ENCODE measurements at places on chromosomes 12 and 14.

GRCh38 chr12:80936353-80936641 lies 1.4 kb downstream of the LIN7A start:
- no peak for DNase-seq

DNA sequence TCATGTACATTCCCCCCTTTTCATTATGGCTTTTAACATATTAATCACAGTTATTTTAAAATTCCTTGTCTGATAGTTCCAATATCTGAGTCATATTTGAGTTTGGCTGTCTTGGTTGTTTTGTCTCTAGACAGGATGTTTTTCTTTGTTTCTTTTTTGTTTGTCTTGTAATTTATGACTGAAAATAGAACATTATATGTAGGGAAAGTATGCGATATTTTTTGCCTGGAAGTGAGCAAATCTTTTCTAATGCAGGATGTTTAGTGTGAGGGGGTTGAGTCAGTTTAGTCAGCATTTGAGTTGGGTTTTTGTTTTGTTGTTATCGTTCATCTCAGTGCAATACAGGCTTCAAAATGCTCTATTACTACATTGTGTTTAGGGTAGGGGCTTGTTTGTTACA lies 239.7 kb downstream of the SNAPC1 start:
- DNase-seq = no peak

DNA sequence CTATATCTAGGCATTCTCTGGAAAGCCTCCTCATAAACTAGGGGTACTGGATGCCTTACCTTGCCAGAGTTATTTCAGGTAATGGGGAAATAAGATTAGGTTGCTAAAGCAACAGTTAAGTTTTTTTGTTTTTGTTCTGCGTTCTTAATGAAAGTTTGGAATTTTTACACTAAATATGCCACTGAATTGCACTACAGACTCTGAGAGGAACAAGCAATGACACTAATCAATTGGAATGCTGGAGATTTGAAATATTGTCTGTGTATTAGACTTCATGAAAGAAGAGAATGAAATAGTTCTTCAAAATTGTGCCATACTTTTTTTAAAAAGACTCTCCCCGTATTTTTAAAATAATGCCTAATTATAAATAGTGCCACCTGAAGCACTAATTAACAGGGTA lies 287.8 kb downstream of the NAV3 start:
- no peak for DNase-seq

GRCh38 chr12:66162701-66163100 lies 7.1 kb downstream of the TMBIM4 start:
- DNase-seq = no peak

- peak; percentile 74 for DNase-seq
These were observed 72.5 kb downstream of the ITPK1 start for GRCh38 chr14:93042968-93043940.

DNA sequence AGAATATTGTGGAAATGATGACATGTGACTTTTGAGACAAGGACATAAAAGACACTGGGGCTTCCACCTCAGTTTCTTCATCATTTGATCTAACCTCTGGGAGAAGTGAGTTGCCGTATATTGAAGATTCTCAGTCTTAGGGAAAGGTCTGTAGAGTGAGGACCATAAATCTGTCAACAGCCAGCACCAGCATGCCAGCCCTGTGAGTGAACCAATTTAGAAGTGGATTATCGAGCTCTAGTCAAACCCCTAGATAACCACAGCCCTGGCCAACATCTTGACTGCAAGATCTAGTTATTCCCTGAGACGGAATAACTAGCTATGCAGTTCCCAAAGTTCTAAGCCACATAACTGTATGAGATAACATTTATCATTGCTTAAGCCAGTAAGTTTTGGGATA lies 108.8 kb upstream of the PTPRR start:
- peak; percentile 34 for DNase-seq
